ENCODE measurements at places on chromosomes 2 and 18. TPM values are rescaled to one million over a fixed set of nuclear protein-coding genes. Genes with fewer than 3 reads are reported as not detected.

Gene SLC14A1
- 23.9 TPM for total RNA-seq

Gene UBR3
- 93.6 TPM for total RNA-seq

DNA sequence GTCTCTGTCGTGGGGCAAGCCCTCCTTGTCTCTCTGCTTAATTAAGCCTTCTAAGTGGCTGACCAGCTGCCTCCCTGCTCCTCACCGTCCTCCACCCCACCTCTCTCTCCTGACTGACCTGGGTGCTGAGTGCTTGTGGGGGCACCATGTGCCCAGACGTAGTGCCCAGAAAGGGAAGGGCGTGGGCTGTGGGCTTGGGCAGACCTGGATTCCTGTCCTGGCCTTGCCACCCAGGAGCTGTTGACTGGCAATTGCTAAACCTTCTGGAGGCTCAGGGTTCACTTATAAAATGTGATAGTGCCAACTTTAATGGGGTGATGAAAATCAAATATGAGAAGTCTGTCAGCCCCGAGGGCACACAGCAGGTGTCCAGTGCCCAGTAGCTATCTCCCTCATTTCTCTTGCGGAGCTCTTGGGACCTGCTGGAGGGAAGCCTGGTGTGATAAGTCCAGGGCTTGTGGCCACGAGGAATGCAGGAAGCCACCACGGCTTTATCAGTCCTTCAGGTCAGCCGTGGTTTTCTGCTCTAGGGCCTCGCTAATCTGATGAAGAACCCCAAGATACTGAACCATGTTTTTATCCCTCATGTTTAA is 22.0 kb upstream of the INHBB start:
- no peak for DNase-seq

Gene CDKL4
- 0.79 TPM for total RNA-seq

GRCh38 chr2:237471438-237472186 is 15.4 kb upstream of the MLPH start:
- DNase-seq: no peak

Gene KCNS3
- 13.7 TPM for total RNA-seq

DNA sequence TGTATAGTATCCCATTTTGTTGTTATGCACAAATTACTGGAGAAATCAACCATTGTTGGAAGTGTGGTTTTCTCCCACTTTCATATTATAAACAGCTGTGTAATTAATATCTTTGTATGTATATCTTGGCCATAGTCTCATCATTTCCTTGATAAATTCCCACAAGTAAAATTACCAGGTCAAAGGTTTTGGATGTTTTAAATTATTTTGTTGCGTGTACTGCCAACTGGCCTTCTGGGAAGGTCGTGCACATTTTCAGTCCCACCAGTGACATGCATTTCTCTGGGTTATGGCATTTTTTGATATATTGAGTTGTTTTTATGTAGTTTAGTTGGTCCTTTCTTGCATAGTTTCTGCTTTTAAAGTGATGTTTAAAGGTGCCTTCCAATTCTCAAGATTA is 41.5 kb downstream of the TSHZ1 start:
- no peak for DNase-seq

Gene POTEI
- 3.2 TPM for total RNA-seq

DNA sequence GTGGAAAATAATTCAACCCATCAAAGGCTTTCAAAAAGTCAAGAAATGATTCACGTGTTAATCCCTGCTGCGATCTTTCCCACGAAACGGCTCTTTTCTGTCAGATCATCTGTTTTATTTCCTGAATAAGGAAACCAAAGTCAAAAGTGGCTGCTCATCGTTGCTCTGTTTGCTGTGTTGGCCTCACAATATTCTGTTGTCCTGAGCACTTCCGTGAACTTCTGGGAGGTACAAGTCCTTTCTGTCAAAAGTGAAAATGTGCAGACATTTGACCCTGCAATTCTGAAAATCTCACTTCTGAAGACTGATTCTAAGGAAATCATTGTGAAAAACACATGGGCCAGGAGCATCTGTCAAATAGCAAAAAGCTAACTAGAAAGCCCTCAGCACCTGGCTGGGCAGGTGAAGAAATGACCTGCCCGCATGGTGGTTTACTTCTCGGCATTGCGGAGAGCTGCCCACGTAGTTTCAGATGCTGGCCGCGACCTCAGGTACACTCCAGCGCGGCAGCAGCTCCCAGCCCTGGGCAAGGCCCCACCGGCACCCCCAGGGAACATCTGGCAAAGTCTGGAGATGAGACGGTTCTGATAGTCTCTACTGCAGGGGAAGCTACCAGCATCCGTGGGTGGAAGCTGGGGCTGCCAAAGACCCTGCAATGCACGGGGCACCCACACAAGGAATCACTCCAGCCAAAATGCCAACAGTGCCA is 31.9 kb upstream of the GPC1 start:
- DNase-seq: no peak

DNA sequence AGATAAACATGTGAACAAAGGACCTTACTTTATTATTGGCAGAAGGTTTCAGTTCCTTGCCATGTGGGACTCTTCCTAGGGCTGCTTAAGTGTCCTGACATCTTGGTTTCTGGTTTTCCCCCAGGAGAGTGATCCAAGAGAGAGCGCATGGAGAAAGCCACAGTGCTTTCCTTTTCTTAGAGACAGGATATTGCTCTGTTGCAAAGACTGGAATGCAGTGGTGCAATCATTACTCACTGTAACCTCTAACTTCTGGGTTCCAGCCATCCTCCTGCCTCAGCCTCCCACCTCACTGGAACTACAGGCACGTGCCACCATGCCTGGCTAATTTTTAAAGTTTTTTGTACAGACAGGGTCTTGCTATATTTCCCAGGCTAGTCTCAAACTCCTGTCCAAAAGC is 38.1 kb upstream of the TCF7L1 start:
- DNase-seq: no peak

Gene SCN9A
- 0.51 TPM for total RNA-seq

- no peak for DNase-seq
Measured at GRCh38 chr2:36380624-36381481, 25.3 kb downstream of the CRIM1 start.

DNA sequence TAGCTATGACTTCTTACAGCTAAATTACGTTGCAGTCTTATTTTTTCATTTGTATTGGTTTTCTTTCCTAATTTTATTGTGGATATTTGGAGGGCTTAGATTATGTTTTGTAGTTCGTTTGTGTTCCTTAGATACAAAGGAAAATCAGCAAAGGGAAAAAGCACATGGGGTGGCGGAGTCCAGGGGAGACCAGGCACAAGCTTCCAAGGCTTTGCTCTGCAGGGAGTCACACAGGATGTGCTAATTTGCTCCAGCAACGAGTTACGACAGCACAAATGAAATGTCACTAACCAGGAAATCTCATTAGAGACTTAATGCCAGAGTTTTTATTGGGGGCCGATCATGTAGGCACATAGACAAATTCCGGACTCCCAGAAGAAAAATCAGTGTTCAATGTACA is 60.5 kb upstream of the CABYR start:
- no peak for DNase-seq

Gene LRRFIP1
- total RNA-seq: 88.5 TPM

DNA sequence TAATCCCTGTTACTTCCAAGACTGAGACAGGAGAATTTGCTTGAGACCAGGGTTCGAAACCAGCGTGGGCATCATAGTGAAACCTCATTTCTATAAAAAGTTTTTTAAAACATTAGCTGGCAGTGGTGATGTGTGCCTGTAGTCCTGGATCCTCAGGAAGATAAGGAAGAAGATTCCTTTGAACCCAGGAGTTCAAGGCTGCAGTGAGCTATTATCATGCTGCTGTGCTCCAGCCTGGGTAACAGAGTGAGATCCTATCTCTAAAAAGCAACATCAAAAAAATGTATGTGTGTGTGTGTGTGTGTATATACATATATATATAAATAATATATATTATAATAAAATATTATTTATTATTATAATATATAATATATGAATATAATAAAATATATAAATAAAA is 1417.6 kb upstream of the CDH2 start:
- DNase-seq: no peak

DNA sequence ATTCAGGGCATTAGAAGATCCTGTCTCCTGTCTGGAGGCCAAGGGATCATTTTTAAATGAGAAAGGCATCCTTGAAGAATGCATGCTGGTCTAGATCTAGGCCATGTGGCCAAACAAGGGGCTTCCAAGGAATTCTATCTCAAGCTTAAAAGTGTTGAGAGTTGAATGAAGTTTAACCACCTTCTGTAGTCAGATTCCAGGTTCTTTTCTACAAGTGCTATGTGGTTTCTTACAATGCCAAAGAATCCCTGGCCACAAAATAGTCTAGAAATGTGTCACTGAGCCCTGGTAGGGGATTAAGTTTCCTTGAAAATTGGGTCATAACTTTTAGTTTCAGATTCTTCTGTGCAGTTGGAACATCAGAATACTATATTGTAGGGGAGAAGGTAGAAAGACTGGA is 640.7 kb upstream of the ACVR2A start:
- no peak for DNase-seq

DNA sequence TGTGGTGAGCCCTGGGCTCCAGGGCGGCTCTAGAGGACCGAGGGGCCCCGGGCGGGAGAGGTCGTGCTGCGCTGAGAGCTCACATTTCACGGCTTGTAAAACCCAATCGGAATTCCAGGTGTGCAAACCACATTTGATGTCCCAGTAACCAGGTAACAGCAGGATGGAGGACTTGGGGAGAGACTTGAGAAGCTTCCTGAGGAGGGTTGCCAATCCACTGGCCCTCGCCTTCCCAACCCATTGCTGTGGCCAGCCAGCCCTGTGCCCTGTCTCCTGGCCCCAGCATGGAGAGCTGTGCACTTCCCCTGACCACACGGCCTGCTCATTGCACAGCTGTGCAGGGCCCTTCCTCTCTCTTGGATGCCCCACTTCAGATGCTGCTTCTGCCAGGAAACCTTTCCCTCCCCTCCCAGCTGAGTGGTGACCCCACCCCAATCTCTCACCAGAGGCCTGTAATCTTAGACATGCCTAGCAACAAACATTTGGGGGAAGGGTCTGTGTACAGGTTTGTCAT is 39.6 kb downstream of the ASB1 start:
- DNase-seq: no peak

DNA sequence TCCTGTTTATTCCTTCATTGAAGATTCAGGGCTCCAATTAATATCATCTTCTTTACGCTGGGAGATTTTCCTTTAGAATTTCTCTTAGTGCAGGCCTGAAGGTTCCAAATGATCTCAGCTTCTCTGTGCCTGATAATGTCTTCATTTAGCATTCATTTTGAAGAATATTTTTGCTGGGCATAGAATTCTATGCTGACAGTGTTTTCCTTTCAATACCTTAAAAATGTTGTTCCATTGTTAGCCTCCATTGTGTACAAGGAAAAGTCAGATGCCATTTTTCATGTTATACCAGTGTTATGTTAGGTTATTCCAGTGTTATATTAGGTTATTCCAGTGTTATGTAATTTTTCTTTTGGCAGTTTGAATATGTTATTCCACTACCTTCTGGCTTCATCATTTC is 14.9 kb upstream of the OR6B3 start:
- DNase-seq: no peak

Gene IL36RN
- total RNA-seq: not detected

Gene CPLX4
- total RNA-seq: not detected

GRCh38 chr2:65557616-65558573 is 125.5 kb upstream of the SPRED2 start:
- DNase-seq: no peak

GRCh38 chr18:23504720-23505119 is 1.4 kb downstream of the RMC1 start:
- no peak for DNase-seq

- DNase-seq: no peak
Measured at GRCh38 chr18:75496151-75496550, 68.6 kb upstream of the SMIM21 start.

Gene MEIS1
- total RNA-seq: 13.6 TPM

- DNase-seq: no peak
Measured at GRCh38 chr2:241636182-241637017, 558 bp downstream of the THAP4 start.

Gene ACADL
- 1.4 TPM for total RNA-seq

DNA sequence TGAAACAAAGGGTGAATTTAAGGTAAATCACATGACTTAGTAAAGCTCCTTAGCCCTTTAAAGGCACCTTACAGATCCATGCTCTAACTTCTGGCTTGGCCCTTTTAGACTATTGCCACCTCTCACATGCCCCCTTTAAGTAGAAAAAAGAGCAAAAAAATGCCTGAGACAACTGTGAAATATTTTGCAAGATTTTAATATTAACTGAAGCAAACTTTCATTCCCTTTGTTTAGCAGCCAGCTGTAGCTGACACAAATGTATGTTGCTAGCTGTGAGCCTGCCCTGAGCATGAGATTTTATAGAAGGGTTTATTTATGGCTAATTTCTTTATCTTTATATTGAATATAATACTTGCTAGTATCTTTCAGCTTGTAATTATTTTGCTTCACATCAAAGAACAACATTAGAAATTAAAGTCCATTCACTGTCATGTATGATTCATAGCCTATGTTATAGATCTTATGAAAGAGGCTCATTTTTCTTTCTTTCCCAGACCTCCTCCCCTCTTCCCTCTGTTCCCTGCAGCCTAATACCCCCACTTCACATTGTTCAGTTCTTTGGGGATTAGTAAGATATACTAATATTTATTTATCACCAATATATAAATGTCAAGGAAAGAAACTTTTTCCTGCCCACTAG is 637.2 kb upstream of the ZEB2 start:
- no peak for DNase-seq

GRCh38 chr2:200455958-200456421 is 53.9 kb downstream of the KCTD18 start:
- no peak for DNase-seq

DNA sequence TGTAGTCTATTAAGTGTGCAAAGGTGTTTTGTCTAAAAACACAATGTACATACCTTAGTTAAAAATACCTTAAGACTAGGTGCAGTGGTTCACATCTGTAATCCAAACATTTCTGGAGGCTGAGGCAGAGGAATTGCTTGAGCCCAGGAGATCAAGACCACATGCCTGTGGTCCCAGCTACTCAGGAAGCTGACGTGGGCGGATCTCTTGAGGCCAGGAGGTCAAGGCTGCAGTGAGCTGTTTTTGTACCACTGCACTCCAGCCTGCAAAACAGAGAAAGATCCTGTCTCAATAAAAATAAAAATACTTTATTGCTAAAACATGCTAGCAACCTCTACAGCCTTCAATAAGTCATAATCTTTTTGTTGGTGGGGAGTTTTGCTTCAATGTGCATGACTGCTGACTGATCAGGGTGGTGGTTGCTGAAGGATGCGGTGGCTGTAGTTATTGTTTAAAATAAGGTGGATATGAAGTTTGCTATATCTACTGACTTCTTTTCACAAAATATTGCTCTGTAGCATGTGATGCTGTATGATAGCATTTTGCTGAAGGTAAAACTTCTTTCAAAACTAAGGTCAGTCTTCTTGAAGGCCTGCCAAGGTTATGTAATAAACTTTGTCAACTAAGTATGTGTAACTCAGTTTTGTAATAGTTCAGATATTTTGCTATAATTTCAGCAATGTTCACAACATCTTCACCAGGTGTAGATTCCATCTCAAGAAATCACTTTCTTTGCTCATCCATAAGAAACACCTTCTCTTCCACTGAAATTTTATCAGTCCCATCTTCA is 1238.0 kb upstream of the NRXN1 start:
- no peak for DNase-seq

Gene ANKRD62
- total RNA-seq: not detected

- no peak for DNase-seq
Measured at GRCh38 chr2:222445227-222445626, 20.9 kb downstream of the SGPP2 start.

Gene LAMA1
- 0.15 TPM for total RNA-seq

Gene AMER3
- total RNA-seq: not detected

Gene GALR1
- 0.04 TPM for total RNA-seq

Gene IL1RL2
- total RNA-seq: 0.55 TPM

GRCh38 chr2:86446060-86446459 is 4.9 kb downstream of the KDM3A start:
- no peak for DNase-seq

Gene FBLN7
- total RNA-seq: 3.5 TPM

- DNase-seq: no peak
Measured at GRCh38 chr18:2222270-2223185, 348.8 kb downstream of the METTL4 start.

Gene TUBA4B
- not detected for total RNA-seq

Gene TMEM37
- total RNA-seq: 5.4 TPM

Gene CHRNG
- not detected for total RNA-seq

Measured in right atrium auricular region (tissue), 2 donors.